ENCODE measurements at places on chromosomes 2 and 18. TPM values are rescaled to one million over a fixed set of nuclear protein-coding genes. Genes with fewer than 3 reads are reported as not detected.

PMAIP1 gene
- total RNA-seq = 96.2 TPM

FBXO48 gene
- total RNA-seq = 0.22 TPM

SIX2 gene
- not detected for total RNA-seq

GPBAR1 gene
- total RNA-seq = 2.2 TPM

SNTG2 gene
- total RNA-seq = 5.3 TPM

RBM43 gene
- 12.4 TPM for total RNA-seq

KRTCAP3 gene
- total RNA-seq = 4.4 TPM

IL36A gene
- total RNA-seq = 0.53 TPM

C2orf15 gene
- total RNA-seq = 1.3 TPM

DLX1 gene
- total RNA-seq = not detected

REG3A gene
- not detected for total RNA-seq

FEV gene
- total RNA-seq = not detected

SLC4A3 gene
- not detected for total RNA-seq

EPB41L3 gene
- 1.2 TPM for total RNA-seq

LOXHD1 gene
- not detected for total RNA-seq

CD207 gene
- not detected for total RNA-seq

ERICH2 gene
- not detected for total RNA-seq

SLC39A10 gene
- 35.0 TPM for total RNA-seq

All from CD8-positive, alpha-beta T cell (primary cell).